T-helper 2 cell (primary cell): ENCODE measurements at places on chromosomes 4 and X.

DNA sequence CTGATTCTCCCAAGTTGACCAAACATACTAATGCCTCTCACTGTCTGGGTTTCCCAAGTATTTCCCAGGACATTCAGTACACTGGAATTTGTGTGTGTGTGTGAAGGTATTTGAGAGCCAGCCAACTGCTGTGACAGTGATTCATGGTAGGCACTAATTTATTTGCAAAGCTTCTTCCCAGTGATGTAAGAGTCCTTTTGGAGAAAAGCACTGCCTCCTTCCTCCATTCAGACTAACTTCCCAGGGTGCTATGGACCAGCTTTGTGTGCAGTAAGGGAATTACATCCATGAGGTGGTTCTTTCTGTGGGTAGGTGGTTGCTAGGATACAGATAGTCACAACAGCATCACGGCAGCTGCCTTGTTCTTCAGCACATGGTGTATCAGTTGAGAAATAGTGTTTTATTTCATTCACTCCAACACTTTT is 8.7 kb downstream of the EGF start:
- DNase-seq = no peak

GRCh38 chr4:88212253-88212561 is 53.8 kb upstream of the ABCG2 start:
- no peak for DNase-seq

DNA sequence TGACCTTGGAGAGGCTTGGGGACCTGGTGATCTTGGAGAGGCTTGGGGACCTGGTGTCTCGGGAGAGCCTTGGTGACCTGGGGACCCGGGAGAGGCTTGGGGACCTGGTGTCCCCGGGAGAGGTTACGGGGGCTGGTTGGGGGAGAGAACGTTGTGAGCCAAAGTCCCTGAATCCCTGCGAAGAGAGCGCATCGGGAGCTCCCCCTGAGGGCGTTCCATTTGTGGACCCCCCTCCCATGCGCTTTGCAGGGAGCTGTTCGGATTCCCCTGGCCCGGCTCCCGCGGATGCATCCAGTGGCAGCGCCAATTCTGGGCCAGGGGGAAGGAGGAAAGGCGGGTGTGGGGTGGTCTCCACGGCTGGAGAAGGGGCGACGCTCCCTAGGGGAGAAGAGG is 13.3 kb downstream of the SHOX start:
- no peak for DNase-seq

- no peak for DNase-seq
These were observed 22.9 kb upstream of the G3BP2 start for GRCh38 chr4:75696071-75696470.

DNA sequence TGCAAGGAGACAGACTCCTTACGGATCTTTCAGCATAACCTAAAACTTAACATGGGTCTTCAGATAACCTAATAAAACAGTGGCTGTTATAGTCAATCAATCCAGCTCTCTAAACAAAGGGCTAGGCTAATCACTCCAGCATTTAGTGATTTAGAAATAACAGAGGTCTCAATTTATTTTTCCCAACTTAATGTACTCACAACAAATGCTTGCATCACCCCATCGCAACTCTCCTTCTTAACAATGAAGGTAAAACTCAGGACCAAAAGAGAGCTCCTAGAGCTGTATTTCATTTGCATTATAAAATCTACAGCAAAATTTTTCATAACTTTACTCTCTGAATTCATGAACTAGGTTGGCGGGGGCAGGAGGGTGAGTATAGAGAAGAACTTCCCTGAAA is 1.1 kb downstream of the LIN54 start:
- no peak for DNase-seq

GRCh38 chr4:152063621-152064240 is 302.9 kb upstream of the GATB start:
- DNase-seq = no peak

DNA sequence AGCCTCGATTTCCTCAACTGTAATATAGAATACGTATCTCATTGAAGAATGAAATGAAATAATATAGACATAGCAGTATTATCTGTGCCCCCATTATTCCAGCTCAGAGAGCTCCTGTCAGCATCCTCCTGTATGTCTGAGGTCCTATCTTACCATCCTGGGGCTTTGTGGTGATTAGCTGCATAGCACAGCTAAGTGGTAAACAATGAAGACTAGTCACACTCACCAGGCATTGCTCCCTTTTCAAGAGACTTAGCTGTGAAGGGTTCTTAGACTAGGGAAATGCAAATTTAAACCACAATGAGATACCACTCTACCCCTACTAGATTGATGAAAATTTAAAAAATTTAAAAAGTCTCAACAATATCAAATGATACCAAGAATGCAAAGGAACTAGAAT is 172.9 kb downstream of the SLC39A8 start:
- DNase-seq = no peak

GRCh38 chr4:111718763-111719559 is 426.3 kb upstream of the FAM241A start:
- DNase-seq = no peak

GRCh38 chrX:69510914-69511513 is 6.9 kb downstream of the NALF2 start:
- no peak for DNase-seq

GRCh38 chr4:110195561-110196205 is 2.7 kb downstream of the ELOVL6 start:
- peak; percentile 11 for DNase-seq

DNA sequence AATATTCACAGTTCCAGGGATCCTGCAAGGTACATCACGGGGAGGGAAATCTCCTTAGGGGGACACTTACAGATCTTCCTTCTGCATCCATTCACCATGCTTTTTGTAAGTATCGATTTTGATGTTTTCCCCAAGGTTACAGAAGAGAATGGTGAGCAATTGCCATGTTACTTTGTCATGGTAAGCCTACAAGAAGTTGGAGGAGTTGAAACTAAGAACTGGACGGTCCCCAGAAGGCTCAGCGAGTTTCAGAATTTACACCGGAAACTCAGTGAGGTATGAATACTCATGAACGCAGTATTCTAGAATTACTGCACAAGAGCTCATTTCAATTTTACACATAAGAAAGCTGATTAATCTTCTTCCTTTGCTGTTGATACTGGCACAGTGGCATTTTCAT is 53.9 kb downstream of the LRP2BP start:
- no peak for DNase-seq

DNA sequence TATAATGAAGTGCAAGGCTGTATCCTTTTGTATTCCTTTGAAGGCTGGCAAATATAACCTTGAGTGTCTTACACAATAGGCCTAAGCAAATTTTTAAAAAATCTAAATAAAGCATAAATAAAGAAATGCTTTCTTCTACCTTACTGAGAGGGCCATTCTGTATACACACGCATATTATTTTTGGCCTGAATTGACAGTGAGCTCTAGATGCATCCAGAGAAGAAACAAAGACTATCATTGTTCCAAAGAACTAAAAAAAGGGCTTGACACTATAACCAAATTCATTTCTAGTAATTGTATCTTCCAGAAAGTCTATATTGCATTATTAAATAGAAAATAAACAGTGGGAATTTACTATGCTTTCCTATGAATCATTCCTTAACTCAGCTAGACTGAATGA is 100.2 kb downstream of the MAGEB17 start:
- DNase-seq = no peak

DNA sequence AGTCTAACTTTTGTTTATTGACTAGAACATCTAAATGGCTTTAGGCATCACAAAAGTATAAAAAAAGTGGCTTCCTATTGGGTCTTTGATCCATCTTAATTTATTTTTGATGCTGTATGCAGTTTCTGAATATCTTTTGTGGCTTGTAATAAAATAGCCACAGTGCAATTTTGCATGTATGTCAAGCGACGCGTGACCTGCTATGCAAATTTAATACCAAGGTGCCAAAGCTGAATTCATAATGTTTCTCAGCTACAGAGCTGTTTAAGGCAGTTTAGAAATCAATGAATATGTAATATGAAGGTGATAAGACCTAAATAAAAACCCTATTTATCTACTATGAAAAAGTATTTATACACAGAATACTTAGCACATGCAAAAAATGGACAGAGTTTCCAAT is 197.8 kb downstream of the AFF2 start:
- DNase-seq = no peak

GRCh38 chr4:16684097-16684496 is 214.3 kb downstream of the LDB2 start:
- DNase-seq = no peak

- DNase-seq = no peak
These were observed 655.8 kb downstream of the ZNF674 start for GRCh38 chrX:45889471-45889870.

- peak; percentile 58 for DNase-seq
These were observed 1.8 kb downstream of the SPIN4 start for GRCh38 chrX:63349307-63349706.

GRCh38 chr4:3514806-3515501 is 17.3 kb downstream of the LRPAP1 start:
- no peak for DNase-seq

DNA sequence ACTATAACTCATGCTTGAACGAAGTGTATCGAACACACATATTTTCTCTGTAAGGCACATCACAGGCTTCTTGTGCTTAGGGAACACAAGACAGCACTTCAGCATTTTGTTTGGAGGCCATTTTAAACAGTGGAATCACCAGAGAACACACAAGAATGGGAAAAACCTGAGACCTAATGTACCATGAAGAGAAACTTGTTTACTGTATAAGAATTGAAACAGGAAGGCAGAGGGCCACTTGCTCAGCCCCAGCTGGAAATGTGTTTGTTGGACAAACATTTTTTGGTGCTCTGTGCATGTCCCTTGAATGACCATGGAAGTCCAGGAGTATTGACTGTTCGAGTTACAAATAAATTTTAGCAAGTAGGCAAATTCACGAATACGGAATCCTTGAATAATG is 47.5 kb downstream of the RAPGEF2 start:
- DNase-seq = no peak

DNA sequence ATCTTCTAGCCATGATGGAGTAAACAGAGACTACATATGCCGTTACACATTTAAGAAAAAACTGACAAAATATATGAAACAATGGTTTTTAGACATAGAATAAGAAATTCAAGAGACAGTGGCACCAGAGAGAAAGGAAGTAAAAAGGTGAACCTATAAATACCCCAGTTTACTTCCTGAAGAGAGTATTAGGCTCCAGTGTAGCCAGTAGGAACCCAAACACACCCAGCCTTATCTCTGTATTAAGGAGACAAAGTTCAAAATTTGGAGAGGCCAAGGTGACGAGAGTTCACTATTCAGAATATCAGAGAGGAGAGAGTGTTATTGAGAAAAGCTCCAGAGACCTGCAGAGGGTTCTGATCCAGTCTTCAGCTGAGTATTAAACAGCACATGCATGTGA is 119.0 kb downstream of the TET2 start:
- no peak for DNase-seq

DNA sequence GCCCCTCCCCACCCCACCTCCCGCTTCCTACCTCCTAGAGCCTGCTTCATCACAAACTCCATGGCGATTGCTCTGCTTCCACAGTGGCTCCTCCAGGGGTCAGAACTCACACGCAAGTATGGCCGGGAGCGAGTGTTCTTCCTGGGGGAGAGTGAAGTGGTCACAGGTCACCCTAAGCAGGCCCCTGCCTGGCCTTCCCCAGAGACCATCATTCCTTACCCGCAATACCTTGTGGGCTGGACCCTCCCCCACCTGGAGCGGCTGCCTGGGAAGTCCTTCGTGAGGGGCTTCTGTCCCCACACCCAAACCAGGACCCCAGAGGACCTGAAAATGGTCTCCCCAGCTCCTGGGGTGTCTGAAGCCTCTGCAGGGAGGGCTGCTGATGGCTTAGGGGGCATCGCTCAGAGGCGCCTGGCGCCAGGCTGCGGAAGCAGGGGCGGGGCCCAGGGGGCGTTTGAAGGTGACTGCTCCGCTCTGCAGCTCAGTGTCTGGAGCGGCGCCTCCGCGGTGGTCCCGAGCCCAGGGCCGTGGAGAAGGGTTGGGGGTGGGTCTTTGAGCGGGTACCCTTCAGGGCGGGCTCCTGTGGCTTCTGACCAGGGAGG is 1.4 kb downstream of the CPLX1 start:
- DNase-seq = no peak

DNA sequence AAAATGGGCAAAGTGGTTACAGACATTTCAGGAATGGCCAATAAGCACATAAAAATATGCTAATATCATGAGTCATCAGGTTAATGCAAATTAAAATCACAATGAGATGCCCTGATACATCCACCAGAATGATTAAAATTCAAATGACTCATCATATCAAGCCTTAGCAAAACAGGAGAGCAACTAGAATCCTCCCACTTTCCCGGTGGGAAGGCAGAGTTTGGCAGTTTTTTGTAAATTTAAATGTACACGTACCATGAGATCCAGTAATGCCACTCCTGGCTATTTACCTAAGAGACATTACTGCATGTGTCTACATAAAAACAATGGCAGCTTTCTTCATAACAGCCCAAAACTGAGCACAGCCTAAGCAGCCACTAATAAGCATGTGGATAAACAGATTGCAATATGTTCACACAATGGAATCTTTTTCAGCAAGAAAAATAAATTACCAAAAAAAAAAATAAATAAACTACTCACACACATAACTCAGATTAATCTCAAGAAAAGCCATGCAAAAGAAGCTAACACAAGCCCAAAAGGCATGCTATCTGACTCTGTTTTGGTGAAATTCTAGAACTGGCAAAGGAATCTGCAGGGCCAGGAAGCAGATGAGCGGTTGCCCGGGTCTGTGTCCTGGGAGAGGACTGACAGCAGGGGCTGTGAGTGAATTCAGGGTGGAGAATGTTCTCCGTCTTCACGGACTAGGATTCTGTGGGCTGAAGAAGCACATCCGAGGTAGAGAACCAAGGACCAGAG is 48.8 kb downstream of the AFAP1 start:
- DNase-seq = no peak

DNA sequence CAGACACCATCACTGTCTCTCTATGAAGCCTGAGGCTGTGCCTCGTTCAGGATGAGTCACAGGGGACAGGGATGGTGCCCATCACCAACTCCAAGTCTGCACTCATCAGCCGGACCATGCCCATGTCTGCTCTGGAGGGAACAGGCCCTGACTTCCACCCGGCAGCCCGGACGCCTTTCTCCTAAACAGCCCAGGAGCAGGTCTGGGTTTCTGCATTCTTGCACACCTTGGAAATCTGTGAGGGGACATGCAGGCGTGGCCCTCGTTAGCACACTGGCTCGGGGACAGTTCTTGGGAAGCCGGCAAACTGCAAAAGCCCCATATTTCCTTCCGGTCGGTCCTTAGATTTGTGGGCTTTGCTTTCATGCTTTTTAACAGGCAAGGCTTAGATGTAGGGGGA is 67.9 kb upstream of the AFAP1 start:
- DNase-seq = no peak

DNA sequence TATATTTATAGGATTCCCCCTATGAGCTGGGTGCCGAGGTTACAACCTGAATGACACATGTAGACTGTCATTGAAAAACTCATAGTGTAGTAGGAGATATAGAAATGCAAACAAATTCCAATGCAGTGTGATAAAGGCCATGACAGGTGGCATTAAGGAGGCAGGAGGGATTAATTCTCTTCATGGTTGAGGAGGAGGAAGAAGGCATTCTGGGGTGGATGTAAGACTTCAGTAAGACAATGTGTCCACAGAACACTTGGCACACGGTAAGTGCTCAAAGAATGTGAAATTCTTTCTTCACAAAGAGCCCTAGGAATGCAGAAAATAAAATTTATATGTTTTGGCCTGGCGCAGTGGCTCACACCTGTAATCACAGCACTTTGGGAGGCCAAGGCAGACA is 136.5 kb downstream of the RBM47 start:
- DNase-seq = no peak
